ENCODE measurements at places on chromosomes 3 and 15. TPM values are rescaled to one million over a fixed set of nuclear protein-coding genes. Genes with fewer than 3 reads are reported as not detected.

DNA sequence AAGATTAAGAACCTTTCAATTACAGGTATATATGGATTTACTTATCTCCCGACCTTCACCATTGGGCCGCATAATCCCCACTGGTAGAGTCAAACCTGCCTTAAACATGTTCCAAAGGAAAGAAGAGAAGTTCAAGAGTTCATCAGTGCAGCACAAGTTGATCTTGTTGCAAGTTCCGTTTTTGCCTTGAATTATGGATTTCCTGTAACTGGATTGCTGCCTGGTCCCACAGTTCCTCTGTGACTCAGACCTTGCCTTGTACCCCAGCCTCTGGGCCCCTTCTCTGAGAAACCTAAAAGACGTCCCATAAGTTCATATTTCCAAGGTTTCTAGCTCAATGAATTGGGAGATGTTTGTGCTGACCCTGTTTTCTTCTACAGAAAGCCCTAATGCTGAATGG is 112.5 kb upstream of the THBS1 start:
- peak; percentile 51 for DNase-seq

GRCh38 chr15:80970018-80970657 is 19.5 kb downstream of the MESD start:
- DNase-seq, result peak; percentile 58

- DNase-seq, result no peak
Measured at GRCh38 chr3:139128803-139129202, 84.1 kb upstream of the PRR23C start.

GRCh38 chr3:35932995-35933394 is 293.7 kb downstream of the ARPP21 start:
- no peak for DNase-seq

DNA sequence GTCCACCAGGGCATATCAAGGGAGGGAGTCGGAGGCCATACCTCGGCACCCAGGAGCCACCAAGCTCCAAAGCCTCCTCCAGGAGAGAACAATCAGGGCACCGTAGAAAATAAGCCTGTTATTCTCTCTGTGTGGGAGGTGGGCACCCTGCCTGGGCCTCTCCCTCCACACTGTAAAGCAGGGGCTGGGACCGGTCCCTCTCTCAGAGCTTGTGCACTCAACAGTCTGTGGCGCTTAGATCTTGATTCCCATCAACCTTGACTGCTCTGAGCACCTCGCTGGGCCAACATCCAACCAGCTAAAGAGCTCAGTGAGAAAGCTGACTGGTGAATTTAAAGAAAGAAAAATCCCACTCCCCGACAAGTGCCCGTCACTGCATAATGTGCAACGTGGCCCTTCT is 53.0 kb downstream of the PCSK6 start:
- DNase-seq, result no peak

- DNase-seq, result no peak
Measured at GRCh38 chr3:5086708-5087107, 35.4 kb upstream of the ARL8B start.

- no peak for DNase-seq
Measured at GRCh38 chr3:124986192-124987143, 51.9 kb upstream of the MUC13 start.

- no peak for DNase-seq
Measured at GRCh38 chr3:63595221-63595620, 57.3 kb upstream of the SNTN start.

DNA sequence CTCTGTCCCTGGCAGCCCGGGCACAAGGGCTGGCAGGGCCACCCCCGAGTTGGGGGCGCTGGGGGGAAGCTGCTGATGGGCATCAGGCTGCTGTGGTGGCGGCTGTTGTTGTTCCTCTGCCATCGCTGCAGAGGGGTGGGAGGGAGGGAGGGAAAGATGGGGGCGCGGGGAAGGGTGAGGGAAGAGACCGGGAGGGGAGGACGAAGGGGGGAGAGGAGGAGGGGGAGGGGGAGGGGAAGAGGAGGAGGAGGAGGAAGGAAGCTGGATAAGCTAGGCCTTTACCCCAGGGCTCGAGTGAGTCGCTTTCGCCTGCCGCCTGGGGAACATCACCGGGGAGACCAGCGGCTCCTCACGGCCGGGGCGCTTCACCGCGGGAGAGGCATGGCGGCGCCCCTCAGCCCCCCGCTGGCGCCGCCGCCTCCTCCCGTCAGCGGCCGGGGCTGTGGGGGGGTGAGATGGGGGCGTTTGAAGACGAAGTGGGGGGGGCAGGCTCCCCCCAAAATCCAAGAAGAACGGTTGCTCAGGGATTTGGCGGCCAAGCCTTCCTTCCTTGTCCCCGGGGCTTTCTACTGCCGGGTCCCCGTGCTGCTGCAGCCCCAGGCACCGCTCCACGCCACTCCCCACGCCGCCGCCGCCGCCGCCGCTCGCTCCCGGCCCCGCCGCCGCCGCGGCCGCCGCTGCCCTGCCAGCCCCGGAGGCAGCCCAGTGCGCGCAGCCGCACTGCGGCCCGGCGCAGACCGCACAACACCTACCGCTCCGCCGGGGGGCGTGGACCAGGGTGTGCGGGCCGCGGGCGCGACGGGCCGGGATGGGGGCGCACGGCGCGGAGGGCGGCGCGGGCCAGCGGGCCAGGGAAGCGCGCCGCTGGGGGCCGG is at the start of gene RFX7:
RFX7 (minus strand) TSS at position 717 of the 875 bp plus-strand sequence; CDS start at position 123, 594 bp downstream.
- peak; percentile 89 for DNase-seq

- DNase-seq, result no peak
Measured at GRCh38 chr3:150480877-150481276, 65.4 kb downstream of the SERP1 start.

- no peak for DNase-seq
Measured at GRCh38 chr3:61637088-61638051, 76.0 kb downstream of the PTPRG start.

- no peak for DNase-seq
Measured at GRCh38 chr3:69004138-69004537, 9.3 kb downstream of the EOGT start.

Gene LMOD3
- 0.09 TPM for total RNA-seq

Gene SHC4
- total RNA-seq, result 0.50 TPM

Gene C3orf49
- not detected for total RNA-seq

Gene ATP10A
- total RNA-seq, result 6.8 TPM

Gene GOLGA8F
- total RNA-seq, result not detected

Gene GABRG3
- not detected for total RNA-seq
